Fibroblast of lung (primary cell): ENCODE measurements at places on chromosomes 2 and 18. TPM values are rescaled to one million over a fixed set of nuclear protein-coding genes. Genes with fewer than 3 reads are reported as not detected.
A peak's percentile ranks its signal among the peaks of the same experiment; 100 is the strongest.

GPR45 gene
- not detected in 2 replicates for total RNA-seq

MITD1 gene
- 27.1 and 28.8 TPM in 2 replicates for total RNA-seq

LCLAT1 gene
- total RNA-seq, result 17.7 and 43.3 TPM in 2 replicates

SMCHD1 gene
- 96.1 and 96.6 TPM in 2 replicates for total RNA-seq

PNKD gene
- total RNA-seq, result 21.3 and 27.7 TPM in 2 replicates

GCKR gene
- 0.26 and 0.50 TPM in 2 replicates for total RNA-seq

NCK2 gene
- 25.4 and 30.8 TPM in 2 replicates for total RNA-seq

ST8SIA3 gene
- total RNA-seq, result not detected in 2 replicates

LRRTM1 gene
- not detected in 2 replicates for total RNA-seq

TRABD2A gene
- total RNA-seq, result 10.8 and 14.4 TPM in 2 replicates

GRCh38 chr18:52341608-52342381 is 1.8 kb downstream of the DCC start:
- peak; percentile 14 for DNase-seq

DNA sequence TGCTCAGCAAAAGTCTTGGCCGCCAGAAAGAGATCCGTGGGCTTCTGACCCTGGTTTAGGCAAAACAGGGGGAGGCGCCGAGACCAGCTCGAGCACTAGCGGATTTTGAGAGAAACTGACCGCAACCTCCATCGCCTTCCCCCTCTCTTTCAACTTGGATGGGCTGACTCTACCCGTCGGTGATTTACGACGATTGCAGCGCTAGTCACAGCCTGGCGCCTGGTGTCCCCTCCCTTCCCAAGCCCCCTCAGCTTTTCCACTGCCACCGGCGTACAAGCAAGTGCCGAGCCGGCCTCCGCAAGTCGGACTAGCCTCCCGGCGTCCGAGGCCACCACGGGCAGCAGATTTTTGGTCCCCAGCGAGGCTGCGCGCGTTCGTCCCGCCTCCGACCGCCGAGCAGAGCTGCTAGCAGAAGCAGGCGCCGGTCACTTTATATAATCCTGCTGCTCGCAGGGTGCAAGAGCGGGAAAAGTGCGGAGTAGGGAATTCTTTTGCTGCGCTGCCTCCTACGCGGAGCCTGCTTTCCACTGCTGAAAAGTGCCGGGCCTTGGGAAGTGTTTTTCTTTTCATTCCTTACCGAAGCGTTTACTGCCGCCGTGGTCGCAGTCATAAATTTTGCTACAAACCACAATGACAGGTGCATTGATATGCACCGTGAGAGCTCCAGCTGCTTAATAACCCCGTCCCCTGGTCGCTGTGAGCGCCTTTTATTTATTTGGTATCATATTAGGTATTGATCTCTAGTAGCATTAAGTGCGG is 7.7 kb downstream of the HOXD3 start:
- no peak for DNase-seq

DNA sequence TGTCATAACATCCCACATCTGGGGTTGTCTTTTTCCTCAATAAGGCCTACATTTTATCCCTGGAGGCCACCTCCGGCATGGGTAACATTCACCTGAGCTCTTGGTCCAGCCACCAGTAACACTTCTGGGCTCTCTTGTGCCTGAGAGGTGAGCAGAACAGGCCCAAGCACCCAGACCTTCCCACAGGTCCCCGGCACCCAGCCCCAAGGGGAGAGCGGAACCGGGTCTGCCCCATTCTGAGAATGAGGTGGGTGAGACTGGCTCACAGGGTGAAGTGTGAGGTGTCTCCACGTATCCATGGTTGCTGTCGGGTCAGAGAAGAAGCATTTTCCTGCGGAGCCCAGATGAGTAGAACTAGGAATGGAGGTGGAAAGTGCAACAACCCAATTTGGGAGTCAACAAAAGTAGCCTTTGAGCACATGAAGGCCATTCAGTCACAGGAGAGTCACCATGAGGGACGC is 496.7 kb upstream of the MYT1L start:
- DNase-seq, result no peak

- no peak for DNase-seq
These were observed 33.5 kb downstream of the CHST10 start for GRCh38 chr2:100383954-100384353.

DNA sequence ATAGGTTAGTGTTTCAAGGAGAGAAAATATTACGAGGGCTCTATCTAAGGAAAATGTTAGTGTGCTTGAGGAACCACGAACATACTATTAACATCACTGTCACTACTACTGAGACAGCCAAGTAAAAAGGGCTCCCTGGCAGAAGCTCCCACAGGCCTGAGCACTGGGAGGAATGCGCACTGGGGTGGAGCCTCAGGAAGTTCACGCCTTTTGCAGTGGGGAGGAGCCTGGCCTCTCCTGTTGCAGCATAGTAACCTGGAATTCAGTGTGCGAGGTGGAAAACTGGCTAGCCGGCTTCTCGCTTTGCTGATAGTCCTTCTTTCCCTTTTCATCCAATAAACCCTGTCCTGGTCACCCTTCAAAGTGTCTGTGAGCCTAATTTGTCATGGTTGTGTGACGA is 250.3 kb downstream of the ERBB4 start:
- DNase-seq, result no peak

DNA sequence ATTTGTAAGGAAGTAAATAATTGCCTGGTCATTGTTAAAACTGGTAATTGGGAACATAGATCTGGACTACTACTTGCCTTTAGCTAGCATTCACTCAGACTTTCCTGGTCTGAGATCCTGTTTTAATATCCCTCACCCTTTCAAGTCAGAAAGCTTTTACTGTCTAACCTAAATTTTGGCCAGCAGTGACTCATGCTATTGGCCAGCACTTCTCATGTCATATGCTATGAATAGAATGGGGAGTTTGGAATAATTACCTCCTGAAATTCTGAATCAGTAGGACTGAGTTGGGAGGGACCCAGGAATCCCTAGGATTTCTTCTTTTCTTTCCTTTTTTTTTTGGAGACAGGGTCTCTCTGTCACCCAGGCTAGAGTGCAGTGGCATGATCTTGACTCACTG is 19.3 kb downstream of the STK36 start:
- DNase-seq, result peak; percentile 29

DNA sequence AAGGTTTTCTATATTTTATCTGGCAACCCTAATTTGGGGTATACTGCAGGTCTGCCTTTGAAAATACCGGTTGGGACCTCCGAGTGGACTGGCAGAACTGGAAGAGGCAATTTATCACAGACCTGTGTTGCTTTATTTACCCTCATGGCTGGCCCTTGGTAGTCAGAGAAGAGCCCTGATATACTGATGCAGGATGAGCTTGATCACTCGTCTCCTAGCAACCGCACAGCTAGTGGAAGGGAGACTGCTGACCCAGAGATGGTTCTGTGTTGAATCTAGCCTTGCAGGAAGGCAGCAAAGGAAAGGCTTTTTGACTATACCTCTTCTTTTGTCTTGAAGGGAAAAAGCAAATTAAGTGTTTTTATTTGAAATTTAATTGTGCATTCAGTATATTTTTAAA is 154.7 kb downstream of the EML6 start:
- DNase-seq, result no peak

GRCh38 chr2:35803126-35803525 is 552.5 kb upstream of the CRIM1 start:
- no peak for DNase-seq

GRCh38 chr2:37356299-37356698 is 11.9 kb downstream of the QPCT start:
- no peak for DNase-seq

DNA sequence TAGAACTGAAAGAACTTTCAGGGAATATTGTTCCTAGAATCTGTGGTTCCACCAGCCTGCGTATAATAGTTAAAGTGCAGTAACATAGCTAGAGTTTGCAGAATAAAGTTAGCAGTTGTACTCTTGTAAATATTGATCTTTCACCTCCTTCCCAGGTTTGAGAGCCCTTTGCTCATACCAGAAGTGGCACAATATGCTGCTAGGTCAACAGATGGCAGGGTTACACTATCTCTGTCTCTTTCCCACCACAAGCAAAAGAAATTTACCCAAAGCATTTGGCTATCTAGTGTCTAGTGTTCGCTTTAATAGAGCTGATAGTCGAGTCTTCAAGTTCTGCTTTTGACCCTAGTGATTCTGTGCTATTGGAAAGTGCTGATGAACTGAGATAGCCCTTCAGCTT is 119.0 kb upstream of the KLHL14 start:
- DNase-seq, result peak; percentile 6

- peak; percentile 70 for DNase-seq
These were observed 9.1 kb downstream of the RND3 start for GRCh38 chr2:150478200-150478974.

DNA sequence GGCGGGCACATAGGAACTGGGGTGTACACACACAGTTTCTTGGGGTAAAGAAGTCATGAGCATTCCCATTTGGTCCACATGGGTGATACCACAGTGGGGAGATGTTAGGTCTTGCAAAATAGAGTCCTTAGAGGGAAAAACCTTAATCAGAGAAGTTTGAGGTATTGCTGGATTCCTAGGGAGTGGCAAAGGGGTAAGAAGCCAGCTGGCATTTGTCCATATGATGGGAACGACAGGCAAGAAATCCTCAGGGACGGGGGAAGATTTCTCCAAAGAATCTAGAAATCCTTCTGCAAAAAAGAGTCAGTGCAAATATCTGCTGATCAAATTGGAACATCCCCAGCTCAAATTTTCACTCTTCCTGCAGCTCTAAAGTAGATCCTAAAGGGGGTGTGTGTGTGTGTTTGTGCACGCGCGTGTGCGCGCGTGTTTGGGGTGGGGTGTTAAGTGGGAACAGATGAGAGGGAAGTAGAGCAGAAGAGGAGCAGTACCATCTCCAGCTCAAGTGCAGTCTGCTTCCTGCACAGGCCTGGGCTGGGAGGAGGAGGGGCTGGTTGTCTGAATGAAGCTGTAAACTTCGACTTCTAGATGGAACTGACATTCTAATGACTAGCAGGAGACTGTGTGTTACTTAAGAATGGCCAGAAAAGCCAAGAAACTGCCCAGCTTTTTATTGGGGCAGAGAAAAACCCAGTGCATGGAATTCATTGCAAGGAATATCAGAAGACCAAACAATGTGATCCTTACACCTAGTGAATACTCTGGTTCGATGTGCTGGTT is 168.0 kb downstream of the SPP2 start:
- DNase-seq, result peak; percentile 11

DNA sequence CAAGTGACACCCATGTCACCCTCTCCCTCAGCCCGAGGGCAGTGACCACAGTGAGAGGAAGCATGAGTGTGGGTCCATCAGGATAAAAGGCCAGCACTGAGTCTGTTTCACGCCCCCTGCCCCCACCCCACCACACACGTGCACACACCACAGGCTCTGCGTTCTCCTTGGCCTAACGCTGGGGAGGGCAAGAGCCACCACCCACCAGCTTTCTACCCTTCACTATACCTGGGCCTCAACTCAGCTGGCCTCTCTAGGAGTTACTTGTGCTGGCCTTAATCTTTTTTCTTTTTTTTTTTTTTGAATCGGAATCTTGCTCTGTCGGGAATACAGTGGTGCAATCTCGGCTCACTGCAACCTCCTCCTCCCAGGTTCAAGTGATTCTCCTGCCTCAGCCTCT is 140.5 kb downstream of the ZFP36L2 start:
- no peak for DNase-seq

GRCh38 chr2:43818761-43819160 is 19.9 kb downstream of the ABCG5 start:
- DNase-seq, result peak; percentile 58

- DNase-seq, result no peak
These were observed 605 bp downstream of the WNT6 start for GRCh38 chr2:218859988-218860831.

- DNase-seq, result no peak
These were observed 804.4 kb downstream of the EPHA4 start for GRCh38 chr2:220767591-220768255.

DNA sequence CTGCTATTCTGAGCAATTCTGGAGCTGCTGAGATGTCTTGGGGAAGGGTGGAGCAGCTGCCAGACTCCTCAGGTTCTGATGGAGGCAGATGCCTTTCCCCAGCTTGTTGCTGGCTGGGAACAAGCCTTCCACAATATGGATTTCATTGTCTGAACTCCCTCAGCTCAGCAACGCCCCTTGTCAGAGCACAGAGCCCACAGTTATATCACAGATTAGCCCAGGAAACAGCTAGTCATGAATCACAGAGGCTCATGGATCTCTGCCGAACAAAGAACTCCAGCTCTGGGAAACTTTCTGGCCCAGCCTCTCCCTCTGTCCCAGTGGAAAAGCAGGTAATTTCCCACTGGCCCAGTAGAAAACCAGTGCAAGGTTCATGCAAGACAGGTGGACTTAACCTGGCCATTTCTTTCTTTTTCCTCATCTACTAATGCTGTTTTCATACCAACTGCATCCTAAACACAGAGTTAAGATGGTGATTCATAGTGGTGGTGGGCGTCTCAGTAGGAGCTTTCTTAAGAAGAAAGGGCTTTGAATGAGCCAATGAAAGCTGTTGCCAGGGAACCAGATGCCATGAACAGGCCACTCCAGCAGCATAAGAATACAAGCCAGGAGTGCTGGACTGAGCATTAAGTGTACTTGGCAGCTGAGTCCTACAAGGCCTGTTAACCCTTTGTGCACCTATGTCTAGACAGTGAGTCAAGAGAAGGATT is 8.7 kb upstream of the KIAA2012 start:
- peak; percentile 99 for DNase-seq

DNA sequence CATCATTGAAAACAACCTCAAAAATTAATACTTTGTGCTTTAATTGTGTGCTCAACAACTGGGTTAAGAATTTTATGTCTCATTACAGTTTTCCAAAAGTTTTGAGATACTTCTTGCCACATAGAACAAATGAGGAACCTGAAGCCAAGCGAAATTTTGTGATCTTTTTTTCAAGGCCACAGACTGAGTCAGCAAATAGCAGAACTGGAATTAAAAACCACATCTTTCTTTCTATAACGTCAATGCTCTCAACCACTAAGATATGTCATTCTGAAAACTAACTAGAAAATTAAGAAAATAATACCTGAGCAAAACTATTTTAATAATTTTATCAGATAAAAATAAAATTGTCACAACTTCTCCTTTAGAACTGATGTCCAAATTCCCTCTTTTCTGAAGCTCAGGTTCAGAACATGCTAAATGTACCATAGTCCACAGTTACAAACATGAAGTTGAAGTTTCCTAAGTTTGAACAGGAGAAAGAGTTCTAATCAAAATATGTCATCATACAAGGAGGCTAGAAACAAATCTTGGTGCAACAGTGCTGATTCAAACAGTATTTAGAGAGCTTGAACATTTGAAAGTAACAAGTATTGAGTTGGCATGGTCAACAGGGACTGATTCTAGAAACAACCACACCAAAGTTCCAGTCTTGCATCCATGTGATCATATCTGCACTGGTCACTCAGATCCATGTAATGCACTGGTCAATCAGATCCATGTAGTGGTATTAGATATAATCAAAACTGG is 27.6 kb upstream of the CALCRL start:
- DNase-seq, result peak; percentile 68
